ENCODE measurements at places on chromosomes 3 and 15.

DNA sequence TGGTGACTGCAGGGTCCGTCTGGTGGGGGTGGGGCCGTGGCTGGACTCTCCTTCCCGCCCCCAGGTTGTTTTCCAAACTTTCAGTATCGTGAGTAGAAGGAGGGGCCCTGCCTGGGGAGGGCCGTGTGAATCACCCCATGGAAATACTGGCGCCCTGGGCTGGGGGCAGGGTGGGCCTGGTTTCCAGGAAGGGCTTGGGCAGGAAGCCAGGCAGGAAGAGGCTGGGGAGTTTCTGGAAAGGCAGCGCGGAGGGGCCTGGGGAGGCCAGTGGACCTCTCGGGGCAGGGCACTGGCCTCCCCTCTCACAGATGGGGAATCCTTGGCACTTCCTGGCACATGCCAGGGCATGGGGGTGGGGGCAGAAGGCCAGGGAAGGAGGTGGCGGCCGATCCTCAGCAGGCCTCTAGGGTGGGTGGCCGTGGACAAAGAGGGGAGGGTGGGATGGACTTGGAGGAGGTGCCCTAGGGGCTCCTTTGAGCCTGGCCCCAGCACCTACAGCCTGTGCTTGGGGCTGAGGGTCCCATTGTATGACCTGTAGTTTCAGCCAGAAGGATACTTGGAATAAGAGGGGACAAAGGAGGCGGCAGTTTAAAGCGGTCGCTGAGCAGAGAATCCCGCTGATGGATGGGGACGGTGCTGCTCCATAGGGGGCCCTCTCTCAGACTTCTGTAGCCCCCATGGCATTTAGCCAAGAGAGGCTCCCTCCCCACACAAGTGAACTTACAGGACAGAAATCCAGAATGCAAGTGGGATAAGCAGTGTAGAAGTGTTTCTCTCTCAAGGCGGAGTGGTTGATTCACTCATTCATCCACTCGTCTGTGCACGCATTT lies 56.5 kb upstream of the GATA2 start:
- no peak for DNase-seq

GRCh38 chr15:69490356-69491037 lies 37.9 kb downstream of the RPLP1 start:
- no peak for DNase-seq

GRCh38 chr15:48928877-48929538 lies 34.7 kb downstream of the SHC4 start:
- no peak for DNase-seq

- DNase-seq = peak; percentile 51
These were observed 104.9 kb upstream of the ASB14 start for GRCh38 chr3:57397175-57398026.

- no peak for DNase-seq
These were observed 225.5 kb upstream of the CHRM5 start for GRCh38 chr15:33742800-33743199.

- DNase-seq = no peak
These were observed 39.8 kb downstream of the EOGT start for GRCh38 chr3:68973639-68974038.

DNA sequence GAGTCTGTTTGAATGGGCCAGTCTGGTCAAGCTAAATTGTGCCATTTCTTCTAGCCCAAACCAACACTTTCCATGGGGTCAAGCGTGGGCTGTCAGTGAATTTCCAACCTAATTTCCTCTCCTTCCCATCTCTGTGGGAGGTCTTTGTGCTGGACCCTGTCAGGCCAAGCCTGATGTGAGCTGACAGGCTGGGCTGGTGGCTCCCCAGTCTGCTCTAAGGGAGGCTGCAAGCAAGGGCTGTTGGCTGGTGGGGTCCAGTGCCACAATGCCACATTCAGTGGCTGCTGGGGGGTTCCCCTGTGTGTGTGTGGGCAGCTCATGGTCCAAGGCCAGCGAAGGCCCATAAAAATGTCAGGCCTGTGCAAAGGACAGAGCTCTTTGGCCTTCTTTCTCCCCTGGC lies 216.1 kb downstream of the OPA1 start:
- no peak for DNase-seq

DNA sequence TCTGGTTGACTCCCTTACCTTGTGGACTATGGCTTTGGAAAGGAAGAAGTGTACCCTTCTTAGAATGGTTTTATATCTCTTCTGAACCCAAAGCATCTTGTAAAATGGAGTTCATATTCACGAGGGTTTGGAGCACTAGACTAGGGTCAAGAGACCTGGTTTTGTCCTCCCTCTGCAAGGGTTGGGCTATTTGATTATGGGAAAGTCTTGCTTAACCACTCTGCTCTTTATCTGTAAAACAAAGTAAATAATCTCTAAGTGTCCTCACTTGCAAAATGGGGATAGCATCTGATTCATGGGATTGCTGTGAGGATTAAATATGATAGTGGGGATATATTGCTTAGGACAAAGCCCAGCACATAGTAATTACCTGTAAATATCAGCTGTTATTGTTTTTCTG lies 17.9 kb upstream of the SLC2A2 start:
- DNase-seq = no peak

- no peak for DNase-seq
These were observed 92.6 kb upstream of the ZBTB20 start for GRCh38 chr3:115239717-115240116.

DNA sequence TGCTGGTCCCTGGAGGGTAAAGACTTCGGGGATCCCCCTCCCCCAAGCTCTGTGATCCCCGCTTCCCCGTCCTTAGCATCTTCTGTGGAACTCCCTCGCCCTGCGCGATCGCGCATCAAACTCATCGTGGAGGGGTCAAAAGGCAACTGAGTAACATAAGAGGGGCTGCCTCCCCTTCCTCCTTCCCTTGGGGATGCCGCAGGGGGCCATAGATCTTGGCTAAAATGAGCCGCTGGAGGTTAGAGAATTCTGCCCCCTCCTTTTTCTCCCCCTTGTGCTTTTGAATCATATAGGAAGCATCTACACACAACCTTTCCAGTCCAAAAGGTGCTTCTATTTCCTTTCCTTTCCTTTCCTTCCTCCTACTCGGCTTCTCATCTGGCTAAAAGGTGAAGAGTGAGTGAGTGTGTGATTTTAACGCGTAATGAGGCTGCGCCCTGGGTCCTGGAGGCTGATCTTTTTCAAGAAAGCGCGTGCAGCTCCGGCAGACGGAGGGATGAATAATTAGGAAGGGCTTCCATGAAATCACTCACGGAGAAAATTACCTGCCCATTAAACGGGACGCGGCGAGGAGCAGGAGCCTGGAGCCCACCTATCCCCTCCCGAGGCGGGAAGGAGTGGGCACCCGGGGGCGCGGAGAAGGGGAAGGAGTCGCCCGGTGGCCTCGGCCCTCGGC lies 831 bp upstream of the ROBO2 start:
- no peak for DNase-seq
